Skin of body (tissue), 3 donors: ENCODE measurements at places on chromosomes 7 and 10. TPM values are rescaled to one million over a fixed set of nuclear protein-coding genes. Genes with fewer than 3 reads are reported as not detected.

CELF2 gene
- total RNA-seq: 29.3 TPM

DNA sequence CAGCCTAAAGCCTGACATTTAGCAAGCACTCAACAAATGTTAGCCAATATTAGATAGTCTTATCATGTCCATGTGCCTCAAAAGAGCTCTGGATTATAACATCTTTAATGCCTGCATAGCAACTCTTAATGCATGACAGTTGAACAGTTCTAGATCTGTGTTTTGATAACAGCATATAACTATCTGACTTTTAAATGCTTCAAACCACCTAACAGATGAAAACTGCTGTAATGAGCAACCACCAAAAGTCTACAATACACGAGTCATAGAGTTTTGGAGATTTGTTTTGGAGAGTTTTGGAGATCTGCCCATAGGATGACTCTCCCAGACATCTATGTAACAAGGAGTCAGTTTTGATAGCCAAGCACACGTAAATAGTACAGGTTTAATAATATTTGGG is 227.3 kb downstream of the TWIST1 start:
- no peak for DNase-seq

GRCh38 chr10:62127975-62128374 is 140.7 kb downstream of the RTKN2 start:
- DNase-seq: no peak

GRCh38 chr10:47246406-47247147 is 53.4 kb upstream of the GDF10 start:
- DNase-seq: no peak

- DNase-seq: no peak
Measured at GRCh38 chr10:63752318-63752717, 231.1 kb downstream of the REEP3 start.

GRCh38 chr10:44161184-44161583 is 223.7 kb downstream of the CXCL12 start:
- DNase-seq: no peak

- DNase-seq: no peak
Measured at GRCh38 chr7:41648501-41648900, 54.4 kb downstream of the INHBA start.
